Stimulated activated naive CD8-positive, alpha-beta T cell treated with anti-CD3 and anti-CD28 coated beads, Interleukin-15, Interleukin-2, amounts not matched to agents 100 U/mL and 50 U/mL, for 24 hours (primary cell): ENCODE measurements at places on chromosomes 3 and 15.

GRCh38 chr3:119417771-119418512 lies 45.5 kb downstream of the TMEM39A start:
- no peak for DNase-seq

DNA sequence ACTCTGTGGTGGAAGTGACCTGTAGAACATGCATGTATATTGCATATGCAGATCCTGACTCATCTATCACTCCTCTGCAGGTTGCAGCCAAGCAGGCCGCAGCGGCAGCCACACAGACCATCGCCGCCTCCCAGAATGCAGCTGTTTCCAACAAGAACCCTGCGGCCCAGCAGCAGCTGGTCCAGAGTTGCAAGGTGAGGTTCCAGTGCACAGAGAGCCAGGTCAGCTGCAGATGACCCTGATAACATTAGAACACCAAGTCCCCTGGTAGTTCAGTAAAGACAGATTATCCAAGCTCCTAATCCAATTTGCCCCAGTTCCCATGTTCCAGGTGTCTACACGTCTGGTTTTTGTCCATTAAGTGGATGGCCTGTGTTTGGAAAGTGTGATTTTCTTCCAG lies 325.1 kb upstream of the TPM1 start:
- DNase-seq: no peak

DNA sequence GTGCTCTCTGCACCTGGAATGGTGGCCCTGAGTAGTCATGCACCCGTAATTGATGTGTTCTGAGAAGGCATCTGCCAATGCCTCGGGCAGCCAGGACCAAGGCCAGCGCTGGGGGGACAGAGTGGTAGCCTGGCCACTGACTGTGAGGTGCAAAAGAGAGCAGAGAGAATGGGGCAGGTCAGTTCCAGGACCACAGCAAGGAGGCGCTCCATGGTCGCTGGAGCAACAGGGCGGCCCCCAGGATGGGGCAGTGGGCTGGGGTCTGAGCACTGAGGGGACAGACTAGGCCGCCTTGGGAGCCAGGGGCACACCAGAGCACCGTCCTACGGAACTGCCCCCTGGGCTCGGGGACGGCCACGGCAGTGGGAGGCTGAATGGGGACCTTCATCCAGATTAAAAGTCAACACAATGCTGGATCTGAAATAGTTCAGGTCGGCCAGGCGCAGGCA lies 48.3 kb upstream of the IQSEC1 start:
- DNase-seq: no peak

- DNase-seq: no peak
These were observed 78.8 kb upstream of the BOC start for GRCh38 chr3:113132571-113132996.

GRCh38 chr3:128545120-128545752 lies 52.2 kb upstream of the GATA2 start:
- no peak for DNase-seq

- DNase-seq: no peak
These were observed 48.6 kb downstream of the LPP start for GRCh38 chr3:188202358-188203138.
